ENCODE measurements at places on chromosomes 2 and 18.

DNA sequence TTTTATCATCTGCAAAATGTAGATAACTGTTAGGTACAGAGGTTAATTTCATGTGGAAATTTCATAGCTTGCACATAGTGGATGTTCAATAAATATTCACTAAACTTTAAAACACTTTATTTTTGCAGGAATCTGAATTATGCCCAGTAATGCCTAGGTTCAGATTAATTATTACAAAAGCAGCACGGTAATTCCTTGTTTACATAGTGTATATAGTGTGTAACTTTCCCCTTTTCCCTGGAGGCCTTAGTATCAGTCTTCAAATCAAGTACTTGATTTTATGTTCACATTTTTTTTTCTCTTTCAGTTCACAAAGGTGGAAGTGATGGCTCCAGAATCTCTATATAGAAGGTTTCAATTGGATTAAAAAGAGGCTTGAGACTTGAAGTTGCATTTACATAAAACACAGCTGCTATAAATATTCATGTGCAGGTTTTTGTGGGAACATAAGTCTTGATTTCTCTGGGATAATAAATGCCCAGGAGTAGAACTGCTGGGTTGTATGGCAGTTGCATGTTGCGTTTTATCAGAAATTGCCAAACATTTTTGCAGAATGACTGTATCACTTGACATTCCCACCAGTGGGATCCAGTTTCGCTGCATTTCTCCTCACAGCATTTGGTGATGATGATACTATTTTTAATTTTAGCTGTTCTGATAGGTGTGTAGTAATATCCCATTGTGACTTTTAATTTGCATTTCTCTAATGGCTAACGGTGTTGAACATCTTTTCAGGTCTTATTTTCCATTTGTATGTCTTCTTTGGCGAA is 27.6 kb upstream of the LGALSL start:
- no peak for DNase-seq

DNA sequence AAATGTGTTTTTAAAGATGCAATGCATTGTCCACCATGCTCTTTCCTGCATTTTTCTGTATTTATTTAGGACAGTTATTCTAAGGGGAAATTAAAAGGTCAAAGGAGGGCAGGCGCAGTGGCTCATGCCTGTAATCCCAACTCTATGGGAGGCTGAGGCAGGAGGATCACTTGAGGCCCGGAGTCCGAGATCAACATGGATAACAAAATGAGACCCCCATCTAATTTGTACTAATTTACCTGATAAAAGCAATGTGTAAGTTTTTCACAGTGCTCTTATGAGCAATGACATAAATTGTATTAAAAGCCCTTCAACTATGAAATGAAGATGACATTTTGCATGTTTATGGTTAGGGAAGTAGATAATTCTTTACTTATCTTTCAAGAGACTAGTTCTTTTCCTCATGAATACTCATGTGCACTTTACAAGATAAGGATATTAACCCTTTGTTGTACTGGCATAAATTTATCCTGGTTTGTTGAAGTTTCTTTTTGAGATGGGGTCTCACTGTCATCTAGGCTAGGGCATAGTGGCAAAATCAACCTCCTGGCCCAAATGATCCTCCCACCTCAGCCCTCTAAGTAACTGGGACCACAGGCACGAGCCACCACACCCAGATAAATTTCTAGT is 9.7 kb downstream of the HSBP1L1 start:
- DNase-seq: no peak

DNA sequence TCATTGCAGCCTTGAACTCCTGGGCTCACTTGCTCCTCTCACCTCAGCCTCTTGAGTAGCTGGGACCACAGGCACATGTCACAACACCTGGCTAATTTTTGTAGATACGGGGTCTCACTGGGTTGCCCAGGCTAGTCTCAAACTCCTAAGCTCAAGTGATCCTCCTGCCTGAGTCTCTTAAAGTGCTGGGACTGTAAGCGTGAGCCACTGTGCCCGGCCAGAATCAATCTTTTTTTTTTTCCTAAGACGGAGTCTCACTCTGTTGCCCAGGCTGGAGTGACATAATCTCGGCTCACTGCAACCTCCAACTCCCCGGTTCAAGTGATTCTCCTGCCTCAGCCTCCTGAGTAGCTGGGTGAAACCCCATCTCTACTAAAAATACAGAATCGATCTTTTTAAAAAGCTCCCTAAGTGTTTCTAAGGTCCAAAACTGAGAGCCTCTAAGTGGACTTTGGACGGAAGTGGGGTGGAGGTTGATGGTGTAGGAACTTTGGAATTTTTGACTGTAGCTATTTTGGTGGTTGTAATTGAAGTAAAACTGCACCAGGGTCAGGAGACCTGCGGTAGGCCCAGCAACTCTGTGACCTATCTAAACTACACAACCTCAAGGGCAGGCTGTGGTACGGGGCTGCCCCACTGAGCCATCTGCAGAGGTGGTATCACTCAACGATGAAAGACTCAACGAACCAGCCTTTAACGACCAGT is 82.9 kb downstream of the POLR1A start:
- DNase-seq: no peak

GRCh38 chr2:104678181-104678580 is 175.7 kb upstream of the POU3F3 start:
- no peak for DNase-seq

DNA sequence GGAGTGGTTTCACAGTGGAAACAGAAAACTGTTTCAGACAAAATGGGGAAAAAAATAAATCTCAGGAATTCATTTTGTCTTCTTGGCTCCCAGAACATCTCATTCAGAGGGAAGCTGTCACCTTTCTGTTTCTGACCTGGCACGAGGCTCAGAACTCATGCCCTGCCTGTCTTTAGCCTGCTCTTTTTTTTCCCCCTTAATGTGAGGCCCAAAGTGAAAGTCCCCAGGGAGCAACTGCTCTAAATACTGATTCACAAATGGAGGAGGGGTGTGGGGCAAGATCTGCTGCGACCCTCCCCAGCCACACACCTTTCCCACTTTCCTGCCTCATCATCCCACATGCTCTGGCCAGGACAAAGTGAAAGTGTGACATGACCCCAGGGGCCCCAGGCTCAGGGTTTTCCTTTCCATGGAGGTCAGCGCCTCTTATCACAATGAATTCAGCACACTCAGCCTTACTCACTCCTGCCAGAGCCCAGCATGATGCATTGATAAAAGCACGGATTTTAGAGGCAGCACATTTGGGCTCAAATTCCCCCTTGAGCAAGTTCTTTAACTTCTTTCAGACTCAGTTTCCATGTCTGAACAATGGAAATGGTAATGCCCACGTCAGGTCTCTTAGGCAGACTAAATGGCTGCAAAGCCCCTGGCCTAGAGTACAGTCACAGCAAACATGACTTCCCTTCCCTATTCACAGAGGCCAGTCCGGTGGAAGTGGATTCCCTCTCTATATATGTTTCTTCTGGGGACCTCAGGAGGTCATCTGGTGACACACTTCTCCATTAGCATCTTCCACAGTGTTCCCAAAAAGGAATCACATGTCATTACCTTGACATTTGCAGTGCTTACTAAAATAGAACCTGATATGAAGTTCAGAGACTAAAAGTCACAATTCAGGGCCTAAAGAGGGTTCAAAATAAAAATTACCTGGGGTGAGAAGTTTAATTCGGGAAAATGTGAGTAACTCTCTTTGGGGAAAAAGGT is 55.3 kb upstream of the TMEM163 start:
- no peak for DNase-seq

GRCh38 chr2:144490017-144490416 is 29.9 kb downstream of the ZEB2 start:
- no peak for DNase-seq

DNA sequence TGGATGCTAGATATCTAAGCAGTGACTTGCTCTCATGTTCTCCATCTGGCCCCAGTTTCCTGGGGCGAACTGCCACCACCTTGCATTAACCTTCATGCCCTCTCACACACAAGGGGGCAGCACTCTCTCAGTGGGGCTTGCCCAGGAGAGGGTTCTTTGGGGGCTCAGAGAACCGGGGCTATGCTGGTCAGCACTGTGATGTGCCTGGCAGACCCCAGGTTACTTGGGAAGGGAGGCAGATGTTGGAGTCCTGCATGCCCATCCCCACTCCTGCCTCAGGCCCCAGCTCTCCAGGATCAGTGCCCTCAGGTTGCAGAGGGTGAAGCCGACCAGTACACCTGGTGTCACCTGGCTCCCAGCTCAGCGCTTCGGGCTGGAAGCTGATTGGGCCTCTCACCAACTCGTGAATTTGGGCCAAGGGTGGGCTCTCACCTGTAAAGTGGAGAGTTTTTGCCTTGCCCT is 396.2 kb upstream of the HS6ST1 start:
- DNase-seq: no peak

DNA sequence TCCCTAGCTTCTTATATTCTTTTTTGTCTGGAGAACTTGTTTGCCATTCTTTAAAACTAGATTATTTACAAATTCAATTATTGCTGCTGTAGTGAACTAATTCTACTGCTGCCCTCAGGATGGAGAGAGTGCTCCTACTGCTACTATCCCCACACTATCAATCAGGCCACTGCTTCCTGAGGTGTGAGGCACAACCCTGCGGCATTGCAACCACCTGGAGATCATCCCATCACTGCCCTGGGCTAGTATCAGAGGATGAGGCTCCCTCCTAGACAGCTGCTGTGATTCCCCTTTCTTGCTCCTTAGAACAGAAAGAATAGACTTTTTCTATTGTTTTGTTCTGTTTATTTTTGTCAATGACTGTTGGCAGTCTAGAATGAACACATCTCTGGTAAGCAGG is 146.6 kb downstream of the CDH19 start:
- DNase-seq: no peak

GRCh38 chr2:150020937-150021673 is 433.5 kb upstream of the MMADHC start:
- DNase-seq: no peak

DNA sequence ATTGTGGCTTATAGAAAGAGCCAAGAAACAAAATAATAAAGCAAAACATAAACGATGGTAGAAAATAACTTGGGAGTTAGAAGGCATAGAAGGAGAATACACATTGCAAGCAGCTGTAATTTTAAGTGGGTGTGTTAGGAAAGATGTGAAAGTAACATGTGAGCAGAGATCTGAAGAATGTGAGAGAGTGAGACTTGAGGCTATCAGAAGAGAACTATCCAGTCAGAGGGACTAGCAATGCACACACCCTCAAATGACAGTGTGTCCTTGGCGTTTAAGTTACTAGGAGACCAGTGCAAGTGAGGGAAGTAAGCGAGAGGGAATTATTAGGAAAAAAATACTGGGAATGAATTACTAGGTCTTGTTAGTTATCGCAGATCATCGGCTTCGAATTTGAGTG is 304.9 kb downstream of the DSEL start:
- no peak for DNase-seq

GRCh38 chr2:172455121-172455515 is 27.7 kb downstream of the ITGA6 start:
- DNase-seq: peak; percentile 22

DNA sequence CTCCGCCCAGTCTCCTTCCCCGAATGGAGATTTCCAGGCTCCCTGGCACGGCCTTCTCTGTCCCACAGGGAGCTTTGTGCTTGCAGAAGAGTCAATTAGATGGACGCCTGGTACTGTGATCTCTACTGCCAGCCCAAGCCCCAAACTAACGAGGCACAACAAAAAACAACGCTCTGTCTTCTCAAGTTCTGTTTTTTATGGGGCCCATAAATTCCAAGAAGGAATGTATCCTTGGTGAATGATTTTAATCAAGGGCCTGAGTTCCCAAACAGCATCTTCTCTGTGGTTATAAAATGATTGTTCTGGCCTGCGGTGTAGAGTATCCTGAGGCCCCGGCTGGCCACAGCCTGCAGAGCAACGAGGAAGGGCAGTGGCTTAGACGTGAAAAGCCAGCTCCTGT is 219.5 kb downstream of the CLIP4 start:
- DNase-seq: no peak

DNA sequence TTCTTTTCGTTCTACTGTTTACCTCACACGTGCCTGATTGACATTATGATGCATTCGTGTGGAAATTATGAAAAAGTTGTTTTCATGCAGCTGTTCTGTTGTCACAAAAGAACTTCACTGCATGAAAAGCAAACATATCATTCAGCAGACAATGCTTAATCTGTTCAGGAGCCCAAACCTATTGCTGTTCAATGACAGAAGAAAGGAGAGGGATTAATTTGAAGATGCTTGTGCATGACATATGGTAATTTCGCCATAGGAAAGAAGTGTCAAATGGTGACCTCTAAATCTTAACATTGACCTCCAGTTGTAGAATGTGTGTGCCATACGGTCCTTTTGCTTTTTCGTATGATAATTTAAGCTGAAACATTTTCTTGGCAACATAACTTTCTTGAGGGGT is 124.5 kb downstream of the WDR7 start:
- DNase-seq: no peak

DNA sequence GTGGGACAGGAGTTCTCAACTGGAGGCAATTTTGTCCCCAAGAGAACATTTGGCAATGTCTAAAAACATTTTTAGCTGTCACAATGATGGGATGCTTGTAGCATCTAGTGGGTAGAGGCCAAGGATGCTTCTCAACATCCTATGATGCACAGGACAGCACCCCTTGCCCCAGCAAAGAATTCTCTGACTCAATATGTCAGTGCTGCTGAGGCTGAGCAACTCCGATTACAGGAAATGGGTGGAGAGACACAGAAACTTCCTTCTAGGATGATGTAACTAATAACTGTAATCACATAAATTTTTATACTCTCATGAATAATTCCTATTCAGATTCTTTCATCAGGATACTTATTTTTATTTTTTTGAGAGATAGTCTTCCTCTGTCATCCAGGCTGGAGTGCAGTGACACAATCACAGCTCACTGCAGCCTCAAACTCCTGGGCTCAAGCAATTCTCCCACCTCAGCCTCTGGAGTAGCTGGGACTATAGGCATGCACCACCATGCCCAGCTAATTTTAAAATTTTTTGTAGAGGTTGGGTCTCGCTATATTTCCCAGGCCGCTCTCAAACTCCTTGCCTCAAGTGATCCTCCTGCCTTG is 120.3 kb upstream of the ACAA2 start:
- DNase-seq: no peak

- no peak for DNase-seq
Observed at GRCh38 chr2:25251071-25251421, 82.7 kb upstream of the POMC start.

GRCh38 chr2:120820953-120821279 is 85.2 kb downstream of the GLI2 start:
- no peak for DNase-seq

DNA sequence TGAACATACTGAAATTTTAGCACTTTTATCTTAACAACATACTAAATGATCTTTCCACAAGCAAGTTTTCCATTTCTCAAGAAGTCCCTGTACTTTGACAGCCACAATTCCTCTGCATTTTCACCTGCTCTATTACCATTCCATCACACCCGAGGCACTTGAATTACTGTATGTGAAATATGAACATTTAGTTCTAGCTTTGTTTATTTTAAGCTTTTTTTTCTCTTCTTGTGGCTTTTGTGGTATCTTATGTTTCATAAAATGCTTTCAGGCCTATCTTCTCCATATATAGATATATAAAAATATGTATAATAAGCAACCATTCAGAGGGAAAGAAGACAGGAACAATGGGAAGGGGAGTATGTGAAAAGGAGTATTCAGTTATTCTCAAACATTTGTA is 693.9 kb downstream of the SATB2 start:
- no peak for DNase-seq

GRCh38 chr18:78914249-78914935 is 65.2 kb upstream of the SALL3 start:
- peak; percentile 29 for DNase-seq

GRCh38 chr2:195333869-195334268 is 323.2 kb upstream of the SLC39A10 start:
- DNase-seq: no peak

GRCh38 chr2:96788442-96789244 is 27.4 kb upstream of the CNNM3 start:
- no peak for DNase-seq
